NAMALWA (cell line): ENCODE measurements at places on chromosomes 1 and 21.

GRCh38 chr21:42571391-42572150, 57.9 kb downstream of the SLC37A1 start:
- no peak for DNase-seq

DNA sequence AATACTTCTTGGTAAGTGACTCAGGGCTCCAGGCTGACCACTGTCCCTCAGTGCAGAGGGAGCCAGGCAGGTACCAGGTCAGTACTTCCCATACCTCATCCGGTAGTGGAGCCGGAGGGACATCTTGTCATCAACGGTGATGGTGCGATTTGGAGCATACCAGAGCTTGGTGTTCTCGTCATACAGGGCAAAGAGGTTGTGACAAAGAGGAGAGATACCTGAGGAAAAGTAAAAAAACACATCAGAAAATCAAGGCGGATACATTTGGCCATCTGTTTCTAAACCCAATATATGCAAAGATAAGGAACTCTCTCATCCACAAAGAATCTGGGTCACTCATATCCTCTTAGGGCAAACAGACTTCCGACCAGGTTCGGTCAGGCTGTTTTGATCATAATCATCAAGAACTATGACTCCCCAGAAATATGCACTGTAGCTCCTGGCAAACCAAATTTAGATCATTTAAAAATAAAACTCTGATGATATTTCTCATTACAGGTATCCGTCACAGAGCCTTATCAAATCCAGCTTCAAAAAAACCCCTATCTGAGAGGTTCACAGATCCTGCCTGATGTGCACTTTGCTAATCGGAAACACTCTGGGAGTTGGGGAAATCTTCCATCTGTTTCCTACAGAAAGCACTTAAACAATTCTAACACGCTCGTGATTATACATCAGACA, 87.3 kb downstream of the JAK1 start:
- no peak for DNase-seq

DNA sequence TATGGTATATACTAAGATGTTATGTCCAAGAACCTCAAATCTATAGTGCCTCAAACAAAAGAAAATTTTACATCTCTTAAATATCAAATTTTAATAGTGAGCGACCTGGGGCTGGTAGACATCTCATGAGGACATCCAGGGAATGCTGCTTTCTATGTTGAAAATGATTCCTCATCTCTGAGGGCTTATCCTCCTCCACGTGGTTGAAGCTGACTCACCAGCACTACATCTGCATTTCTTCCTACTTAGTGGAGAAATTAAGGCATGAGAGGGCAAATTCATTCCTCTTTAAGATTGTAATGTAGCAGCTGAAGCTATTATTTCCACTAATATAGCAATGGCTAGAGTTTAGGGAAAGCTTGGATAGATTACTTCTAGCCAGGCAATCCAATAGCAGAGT, 529.5 kb downstream of the COL11A1 start:
- no peak for DNase-seq

DNA sequence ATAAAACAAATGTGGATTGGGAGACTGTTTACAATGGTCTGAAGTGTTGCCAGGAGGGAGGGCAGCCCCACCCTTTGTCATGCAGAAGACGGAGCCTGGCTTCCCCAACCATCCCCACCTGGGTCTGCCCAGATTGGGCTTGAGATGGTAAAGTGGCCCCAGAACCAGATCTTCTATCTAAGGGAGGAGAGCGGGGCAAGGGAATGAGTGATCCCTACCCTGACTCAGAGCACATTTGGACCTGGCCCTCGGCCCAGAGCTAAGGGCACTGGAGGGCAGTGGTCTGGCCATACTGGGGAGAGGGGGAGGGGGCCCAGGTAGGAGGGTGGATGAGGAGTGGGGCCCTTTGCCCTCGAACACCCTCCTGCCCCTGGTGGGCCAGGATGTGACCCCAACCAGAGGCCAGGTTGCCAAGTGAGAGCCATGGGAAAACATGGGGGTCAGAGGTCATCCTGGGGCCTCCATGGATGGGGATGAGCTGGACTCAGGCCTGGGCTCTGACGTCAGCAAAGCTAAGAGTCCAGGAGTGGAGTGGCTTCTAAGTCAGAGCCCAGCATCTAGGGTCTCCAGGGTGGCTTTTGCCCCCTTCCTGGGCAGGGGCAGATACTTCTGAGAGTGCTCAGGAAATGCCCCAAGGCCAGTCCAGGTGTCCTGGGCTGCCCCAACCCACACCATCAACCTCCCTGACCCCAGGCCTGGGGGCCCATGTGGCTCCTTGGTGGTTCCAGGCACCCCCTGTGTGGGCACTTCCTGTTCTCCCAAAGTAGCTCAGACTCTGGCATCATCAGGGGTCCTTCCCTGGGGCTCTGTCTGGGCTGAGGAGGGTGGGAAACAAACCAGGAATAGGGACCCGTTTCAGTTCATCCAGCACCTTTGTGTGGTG, 1.6 kb upstream of the LEFTY1 start:
- no peak for DNase-seq

GRCh38 chr1:177772386-177772960, 197.4 kb downstream of the SEC16B start:
- DNase-seq, result no peak

- no peak for DNase-seq
Observed at GRCh38 chr1:107116306-107116790, 24.5 kb upstream of the NTNG1 start.

- DNase-seq, result no peak
Observed at GRCh38 chr1:115929881-115930280, 46.4 kb upstream of the SLC22A15 start.

DNA sequence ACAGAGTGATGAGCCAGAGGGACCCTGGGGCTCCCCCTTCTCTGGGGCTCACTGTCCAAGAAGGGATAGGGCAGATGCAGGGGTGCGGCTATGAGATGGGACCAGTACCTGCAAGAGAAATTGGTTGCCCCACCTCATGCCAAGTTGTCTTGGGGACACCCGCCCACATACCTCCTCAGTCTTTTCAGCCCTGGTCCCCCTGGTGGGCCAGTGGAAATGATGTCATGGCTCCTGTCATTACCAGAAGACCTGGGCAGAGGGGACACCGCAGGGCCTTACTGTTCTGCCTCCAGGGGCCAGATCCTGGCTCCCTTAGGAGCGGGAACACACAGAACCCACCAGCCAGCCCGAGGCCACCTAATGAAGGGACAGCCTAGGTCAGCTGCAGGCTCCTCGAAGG, 63.2 kb downstream of the CDK18 start:
- no peak for DNase-seq

DNA sequence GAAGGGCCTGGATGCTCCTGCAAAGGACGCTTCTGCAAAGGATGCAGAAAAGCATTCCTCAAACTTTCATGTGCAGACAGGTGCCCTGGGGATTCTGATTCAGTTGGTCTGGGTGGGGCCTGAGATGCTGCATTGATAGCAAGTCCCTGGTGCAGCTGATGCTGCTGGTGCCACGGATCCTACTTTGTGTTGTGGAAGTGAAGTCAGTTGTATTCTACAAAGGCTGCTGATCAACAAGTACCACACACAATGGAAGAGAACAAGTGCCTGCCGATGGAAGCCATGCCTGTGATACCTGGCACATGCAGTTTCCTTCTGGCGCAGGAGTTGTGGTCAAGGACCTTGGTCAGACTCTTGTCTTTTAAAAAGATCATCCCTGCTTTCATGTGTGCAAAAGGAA, 478.8 kb downstream of the CAMTA1 start:
- DNase-seq, result no peak

- no peak for DNase-seq
Observed at GRCh38 chr1:168729405-168729802, 398 bp upstream of the DPT start.

DNA sequence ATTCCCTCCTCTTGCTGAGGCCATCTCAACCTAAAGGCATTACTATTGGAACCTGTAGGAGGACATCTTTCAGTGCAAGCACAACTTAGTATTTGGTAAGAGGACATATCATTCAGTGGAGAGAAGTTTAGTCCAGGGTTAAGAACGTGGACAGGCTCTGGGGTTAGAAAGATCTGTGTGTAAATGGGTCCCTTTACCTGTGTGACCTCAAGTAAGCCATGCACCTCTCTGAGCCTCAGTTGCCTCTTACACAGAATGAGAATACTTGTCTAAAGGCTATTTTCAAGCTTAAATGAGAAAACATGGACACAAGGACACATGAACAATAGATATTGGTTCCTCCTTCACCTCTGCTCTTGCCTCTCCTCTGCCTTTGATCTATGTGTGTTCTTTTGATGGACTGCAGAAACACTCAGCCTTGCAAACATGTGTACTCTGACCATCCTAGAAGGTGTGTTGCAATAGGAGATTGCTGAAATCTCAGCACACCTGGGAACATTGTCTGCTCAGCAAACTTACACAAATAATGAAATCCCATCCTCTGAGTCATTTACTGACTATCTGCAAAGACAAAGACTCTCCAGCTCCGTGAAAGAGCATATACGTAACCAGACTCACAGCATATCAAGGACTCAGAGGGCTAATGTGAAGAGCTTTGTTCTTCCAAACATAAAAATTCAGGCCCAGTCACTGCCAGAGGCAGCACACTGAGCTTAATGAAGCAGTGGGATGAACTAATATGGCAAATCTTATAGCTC, 143.8 kb downstream of the DAB1 start:
- no peak for DNase-seq

DNA sequence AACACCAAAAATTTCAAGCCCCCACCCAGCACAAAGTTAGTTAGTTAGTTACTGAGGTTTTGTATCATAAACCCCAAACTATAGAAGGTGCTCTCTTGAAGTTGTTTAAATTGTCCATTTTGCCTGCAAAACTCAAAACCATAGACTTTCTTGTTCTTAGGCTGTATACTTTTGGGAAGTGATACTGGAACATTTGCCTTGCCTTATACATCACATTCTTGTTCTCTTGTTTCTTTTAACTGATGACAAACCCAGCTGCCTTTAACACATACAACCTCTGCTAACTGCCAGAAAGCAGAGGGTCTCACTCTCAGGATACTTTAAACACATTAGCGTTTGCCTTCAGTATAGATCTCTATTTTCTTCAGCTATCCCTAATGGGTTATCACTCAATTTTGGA, 570.5 kb downstream of the MRPL39 start:
- no peak for DNase-seq

- DNase-seq, result no peak
Observed at GRCh38 chr1:25782608-25783201, 17.3 kb upstream of the SELENON start.

DNA sequence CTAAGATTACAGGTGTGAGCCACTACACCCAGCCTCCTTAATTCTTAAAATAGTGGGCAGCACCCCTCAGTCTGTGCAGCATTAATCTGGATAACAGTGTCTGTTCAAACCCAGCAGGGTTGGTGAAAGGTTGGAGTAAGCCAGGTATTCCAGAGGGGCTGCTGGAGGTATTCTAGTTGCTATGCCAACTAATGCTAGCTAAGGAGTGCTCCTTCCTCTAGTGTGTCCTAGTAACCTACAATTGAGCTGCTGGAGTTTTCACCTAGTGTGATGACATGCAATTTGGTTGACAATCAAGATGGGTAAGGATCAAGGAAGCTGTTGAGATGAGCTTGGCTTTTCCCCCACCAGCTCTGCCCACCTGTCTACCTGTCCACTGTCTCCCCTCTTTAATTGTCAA, 100.2 kb upstream of the IPO9 start:
- no peak for DNase-seq

DNA sequence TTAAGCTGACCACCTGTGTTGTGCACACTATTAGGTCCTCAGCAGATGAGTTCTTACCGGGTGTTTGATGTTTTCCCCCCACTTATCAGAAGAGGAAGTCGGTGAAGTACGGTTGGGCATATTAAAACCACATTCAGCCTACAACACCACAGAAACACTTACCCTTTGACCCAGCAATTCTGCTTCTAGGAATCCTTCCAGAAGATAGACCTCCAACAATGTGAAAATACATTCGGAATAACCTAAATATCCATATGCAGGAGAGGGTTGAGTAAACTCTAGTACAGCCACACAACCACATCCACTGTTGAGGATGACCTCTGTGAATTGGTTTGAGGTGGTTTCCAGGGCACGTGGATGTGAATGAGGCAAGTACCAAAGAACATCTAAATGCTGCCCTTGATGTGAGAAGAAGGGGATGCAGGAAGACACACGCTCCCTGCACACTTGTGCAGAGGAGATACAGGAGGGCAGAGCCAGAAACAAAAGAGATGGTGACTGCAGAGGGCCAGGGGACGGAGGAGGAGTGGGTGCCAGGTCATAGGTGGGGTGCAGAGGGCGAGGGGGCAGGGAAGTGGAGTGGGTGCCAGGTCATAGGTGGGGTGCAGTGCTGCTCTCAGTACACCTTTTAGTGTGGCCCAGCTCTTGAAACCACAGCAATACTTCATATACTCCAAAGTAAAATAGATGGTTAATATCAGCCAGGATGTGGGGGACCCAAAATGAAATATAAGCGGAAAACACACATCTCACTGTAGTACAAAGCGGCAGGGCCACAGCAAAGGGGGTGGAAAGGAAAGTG, 12.8 kb downstream of the ADARB1 start:
- DNase-seq, result no peak

GRCh38 chr1:158328426-158328825, 2.9 kb downstream of the CD1B start:
- DNase-seq, result no peak

- peak; percentile 94 for DNase-seq
Observed at GRCh38 chr1:161021165-161021969, 415 bp upstream of the F11R start.
